ENCODE measurements at places on chromosomes 7 and 10.

- no peak for DNase-seq
Observed at GRCh38 chr10:95229724-95230627, 35.9 kb downstream of the ACSM6 start.

- no peak for DNase-seq
Observed at GRCh38 chr10:124041675-124042445, 51.5 kb downstream of the CHST15 start.

- no peak for DNase-seq
Observed at GRCh38 chr7:73705551-73705920, 13.9 kb downstream of the STX1A start.

- no peak for DNase-seq
Observed at GRCh38 chr10:136465-136762, 1.2 kb downstream of the ZMYND11 start.

- DNase-seq, result no peak
Observed at GRCh38 chr10:49353026-49353894, 42.6 kb downstream of the DRGX start.

GRCh38 chr7:17512181-17512675 is 213.8 kb downstream of the AHR start:
- DNase-seq, result no peak

GRCh38 chr10:785089-785860 is 95.8 kb upstream of the DIP2C start:
- DNase-seq, result no peak

Measured in germinal center (tissue), 1 donor.